ENCODE measurements at places on chromosomes 6 and 20.

DNA sequence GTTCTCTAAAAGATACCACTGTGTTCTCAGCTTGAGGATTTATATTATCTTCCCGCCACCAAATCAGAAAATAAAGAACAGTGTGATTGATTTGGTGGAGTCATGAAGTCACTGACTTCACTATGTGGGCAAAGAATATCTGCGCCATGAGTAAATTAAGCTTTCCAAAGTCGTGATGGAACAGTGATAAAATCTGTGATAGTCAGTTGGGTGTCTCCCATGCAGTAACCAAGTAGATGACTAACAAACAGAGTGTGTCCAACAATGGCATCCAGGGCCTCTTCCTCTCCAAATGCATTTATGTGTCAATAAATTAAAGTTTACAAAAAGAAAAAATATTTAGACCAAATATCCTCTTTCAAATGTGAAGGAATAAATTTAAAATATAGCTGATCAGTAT, 87.0 kb upstream of the DST start:
- no peak for DNase-seq

- no peak for DNase-seq
Measured at GRCh38 chr20:1633535-1633934, 13.7 kb upstream of the SIRPB1 start.

GRCh38 chr6:72386324-72386723, 235.5 kb upstream of the KCNQ5 start:
- DNase-seq, result no peak

DNA sequence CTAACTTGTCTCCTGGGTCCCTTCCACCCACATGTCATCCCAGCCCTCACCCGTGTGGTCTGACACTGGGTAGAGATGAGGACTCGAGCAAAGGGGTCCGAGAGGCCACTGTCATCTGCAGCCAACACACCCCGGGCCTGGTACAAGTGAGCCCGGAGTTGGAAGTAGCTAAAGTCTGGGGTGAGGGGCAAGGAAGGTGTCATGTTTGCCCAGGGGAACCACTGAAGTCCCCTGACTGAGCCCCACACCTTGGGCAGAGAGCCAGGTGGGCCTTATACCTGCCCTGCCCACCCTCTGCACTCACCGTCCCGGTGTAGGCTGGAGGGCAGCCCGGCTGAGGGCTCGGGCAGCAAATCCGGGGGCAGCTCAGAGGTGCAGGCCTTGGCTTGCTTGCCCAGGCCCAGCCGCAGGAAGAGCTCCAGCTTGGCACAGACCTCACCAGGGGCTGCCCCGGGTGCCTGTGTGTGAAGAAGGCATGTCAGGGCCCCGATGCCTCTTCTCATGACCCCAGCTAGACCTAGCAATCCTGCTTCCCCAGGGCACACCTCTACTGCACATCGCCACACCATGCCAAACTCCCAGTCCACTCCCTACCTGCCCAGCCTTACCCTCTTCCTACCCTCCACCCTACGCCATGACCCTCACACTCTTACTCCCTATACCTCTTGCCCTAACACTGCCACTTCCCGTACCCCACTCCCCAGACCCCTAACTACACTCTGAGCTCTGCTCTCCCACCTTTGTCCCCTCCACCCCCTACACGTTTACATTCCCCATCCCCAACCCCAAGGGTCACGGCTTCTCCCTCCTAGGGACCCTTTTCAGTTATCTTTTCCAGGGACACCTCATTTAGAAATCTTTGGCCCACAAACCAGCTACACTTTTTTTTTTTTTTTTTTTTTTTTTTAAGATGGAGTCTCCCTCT, 31.7 kb upstream of the SPAG4 start:
- no peak for DNase-seq

DNA sequence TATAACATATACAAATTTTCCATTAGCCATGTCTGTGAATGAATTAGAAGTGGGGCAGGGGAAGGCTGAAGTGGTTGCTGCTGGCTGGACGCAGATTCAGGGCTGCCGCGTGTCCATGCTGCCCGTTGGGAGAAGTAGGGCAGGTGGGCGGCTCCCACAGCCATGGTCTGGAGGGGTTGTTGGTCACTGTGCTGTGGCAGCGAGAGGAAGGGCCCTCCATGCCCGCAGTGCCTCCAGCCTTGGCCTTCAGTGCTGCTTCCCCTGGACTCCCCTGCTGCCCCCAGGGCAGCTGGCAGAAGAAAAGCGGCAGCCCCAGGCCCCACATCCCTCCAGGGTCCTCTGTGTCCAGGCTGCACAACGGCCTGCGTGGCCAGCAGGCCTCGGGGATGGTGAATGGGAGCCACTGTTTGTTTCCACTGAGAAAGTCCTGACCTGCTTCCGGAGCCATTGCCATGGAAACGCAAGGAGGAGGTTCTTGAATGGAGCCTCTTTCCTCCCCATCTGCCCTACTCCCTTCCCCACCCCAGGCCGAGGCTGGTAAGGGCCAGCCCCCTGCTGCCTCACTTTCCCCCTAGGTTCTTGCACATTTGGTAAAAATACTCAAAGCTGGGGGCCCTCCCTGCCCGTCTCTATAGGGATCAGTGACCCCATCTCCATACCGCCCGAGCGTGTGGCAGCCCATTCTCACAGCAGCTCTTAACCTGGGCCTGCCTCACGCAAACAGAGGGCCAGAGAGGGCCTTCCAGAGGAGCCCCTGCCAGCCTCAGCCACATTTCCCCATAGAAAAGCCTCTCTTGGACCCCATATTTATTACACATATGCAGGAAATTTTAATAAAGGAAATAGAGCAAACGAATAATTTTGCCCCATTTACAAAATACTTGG, 113.3 kb downstream of the SASH1 start:
- no peak for DNase-seq

DNA sequence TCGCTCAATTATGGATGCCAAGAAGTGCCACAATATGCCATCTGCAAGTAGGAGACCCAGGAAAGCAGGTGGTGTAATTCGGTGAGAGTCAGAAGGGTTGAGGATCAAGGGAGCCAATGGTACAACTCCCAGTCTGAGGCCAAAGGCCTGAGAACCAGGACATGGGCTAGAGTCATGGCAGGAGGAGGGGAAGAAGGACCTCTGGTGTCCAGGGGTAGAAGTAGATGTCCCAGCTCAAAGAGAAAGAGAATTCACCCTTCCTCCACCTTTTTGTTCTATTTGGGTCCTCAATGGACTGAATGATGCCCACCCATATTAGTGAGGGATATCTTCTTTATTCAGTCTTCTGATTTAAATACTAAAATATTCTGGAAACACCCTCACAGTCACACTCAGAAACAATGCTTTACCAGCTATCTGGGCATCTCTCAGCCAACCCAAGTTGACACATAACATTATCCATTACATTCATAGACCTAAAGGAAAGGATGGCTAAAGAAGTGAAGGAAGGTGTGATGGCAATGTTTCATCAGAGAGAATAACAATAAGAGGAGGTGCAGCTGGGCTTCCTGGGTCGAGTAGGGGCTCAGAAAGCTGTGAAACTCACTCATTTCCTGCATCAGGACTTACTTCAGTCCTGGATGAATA, 21.2 kb upstream of the HLA-DQA1 start:
- no peak for DNase-seq

GRCh38 chr20:2917266-2917665, 44.0 kb downstream of the PTPRA start:
- DNase-seq, result no peak

Data from Jurkat, Clone E6-1 (cell line).